ENCODE measurements at places on chromosomes 1 and 21.
A peak's percentile ranks its signal among the peaks of the same experiment; 100 is the strongest.

- peak; percentile 87 for DNase-seq
These were observed at the start of gene SYDE2 for GRCh38 chr1:85200463-85201339. SYDE2 (minus strand) TSS chr1:85201016; CDS start chr1:85200996, 20 bp downstream.

GRCh38 chr1:189658381-189658780 is 819.3 kb downstream of the BRINP3 start:
- no peak for DNase-seq

DNA sequence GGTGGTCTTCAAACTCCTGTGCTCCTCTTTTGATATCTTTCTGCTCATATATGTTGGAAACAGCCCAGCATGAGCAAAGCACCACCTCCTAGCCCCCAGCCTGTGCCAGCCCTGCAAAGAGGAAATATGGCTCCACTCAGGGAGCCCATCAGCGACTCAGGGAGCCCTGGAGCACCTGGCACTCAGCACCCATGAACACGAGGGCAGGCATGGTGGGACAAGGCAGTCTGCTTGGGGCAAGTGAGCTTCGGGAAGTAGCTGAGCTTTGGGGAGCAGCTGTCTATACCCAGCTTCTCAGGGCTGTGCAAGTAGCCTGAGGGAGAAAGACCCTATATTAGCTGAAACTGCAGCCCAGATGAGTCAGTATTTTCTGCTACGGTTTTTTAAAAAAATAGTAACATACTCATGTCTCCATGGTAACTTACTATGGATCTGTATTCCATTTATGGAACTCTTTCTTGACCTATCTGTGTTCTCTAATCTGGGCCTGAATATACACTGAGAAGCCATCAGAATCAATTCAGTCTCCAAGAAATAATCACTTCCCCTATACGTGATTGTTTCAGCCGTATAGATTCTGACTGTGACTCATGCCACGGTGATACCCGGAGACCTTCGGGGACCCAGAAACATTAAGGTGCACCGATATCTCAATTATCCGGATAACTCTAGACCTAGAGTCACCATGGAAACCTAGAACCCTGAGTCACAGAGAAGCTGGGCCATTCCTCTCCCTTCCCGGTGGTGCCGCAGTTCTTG is 1.5 kb upstream of the ETS2 start:
- DNase-seq: peak; percentile 9

DNA sequence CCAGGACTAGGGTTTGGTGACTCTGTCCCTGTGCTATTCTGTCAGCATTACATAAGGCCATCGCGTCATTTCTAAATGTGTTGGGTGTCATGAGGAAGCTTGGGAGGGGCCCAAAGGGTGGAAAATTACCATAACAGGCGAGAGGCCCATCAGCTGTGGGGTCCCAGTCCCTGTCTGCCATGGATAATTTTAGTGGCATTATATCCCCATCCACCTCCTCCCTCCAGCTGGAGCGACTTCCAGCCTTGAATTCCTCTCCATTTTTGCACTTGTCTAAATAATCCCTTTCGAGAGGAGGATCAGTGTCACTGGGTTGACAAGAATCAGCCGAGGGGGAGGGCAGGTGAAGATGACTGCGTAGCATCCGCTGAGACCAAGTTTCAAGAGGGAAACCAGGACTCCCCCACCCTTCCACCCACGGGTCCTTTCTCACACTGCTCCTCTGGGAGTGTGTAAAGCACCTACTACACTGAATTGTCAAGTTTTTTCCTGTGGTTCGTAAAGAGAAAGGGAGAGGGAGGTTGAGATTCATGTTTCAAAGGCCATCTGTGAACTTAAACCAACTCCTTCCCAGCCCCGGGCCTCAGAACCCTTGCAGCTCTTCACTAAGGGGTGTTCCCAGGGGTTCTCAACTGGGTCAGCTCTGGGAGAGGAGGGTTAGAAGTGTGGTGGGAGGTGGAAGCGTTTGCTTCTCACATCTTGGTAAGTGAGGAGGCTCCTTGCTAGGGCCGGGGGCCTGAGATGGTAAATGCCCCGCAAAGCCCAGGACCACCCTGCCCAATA is 29.2 kb downstream of the VASH2 start:
- no peak for DNase-seq

- no peak for DNase-seq
These were observed 30.2 kb upstream of the AJAP1 start for GRCh38 chr1:4624141-4624715.

GRCh38 chr1:226661271-226661670 is 77.8 kb downstream of the ITPKB start:
- no peak for DNase-seq

DNA sequence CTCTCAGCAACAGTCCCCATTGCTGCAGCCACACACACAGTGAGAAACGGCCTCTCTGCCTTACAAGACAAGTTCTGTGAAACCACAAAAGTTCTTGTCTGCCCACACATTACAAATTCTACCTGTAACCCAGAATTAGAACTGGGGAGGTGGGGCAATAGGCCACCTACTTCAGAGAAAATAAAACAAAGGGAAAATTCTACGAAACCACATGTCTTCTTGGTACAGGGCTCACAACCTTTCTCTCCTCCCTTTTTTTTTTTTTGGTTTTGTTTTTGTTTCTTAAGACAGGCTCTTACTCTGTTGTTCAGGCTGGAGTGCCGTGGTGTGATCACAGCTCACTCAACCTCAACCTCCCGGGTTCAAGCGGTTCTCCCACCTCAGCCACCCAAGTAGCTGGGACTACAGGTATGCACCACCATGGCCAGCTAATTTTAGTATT is 30.2 kb downstream of the LPAR3 start:
- peak; percentile 79 for DNase-seq

GRCh38 chr1:159370855-159371254 is 61.1 kb upstream of the OR10J4 start:
- no peak for DNase-seq

DNA sequence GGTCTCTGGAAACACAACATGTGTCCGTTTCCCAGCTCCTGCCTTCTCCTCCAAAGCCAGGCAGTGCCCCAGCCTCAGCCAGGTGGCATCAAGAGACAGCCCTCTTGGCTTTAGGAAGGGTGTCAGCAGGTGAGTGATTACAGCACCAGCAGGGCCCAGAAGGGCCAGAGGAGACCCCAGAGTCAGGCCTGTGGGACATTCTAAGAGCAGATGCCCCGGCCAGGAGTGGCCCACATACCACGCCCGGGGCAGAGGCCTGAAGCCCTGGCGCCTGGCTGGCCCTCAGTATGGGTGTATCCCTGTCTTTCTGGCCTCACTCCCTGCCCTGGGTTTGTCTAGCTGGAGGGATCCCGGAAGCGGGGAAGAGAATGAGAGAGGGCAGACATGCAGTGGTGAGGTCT is 109.2 kb downstream of the CASZ1 start:
- no peak for DNase-seq

- DNase-seq: no peak
These were observed 22.3 kb upstream of the PTGFR start for GRCh38 chr1:78468521-78468920.

DNA sequence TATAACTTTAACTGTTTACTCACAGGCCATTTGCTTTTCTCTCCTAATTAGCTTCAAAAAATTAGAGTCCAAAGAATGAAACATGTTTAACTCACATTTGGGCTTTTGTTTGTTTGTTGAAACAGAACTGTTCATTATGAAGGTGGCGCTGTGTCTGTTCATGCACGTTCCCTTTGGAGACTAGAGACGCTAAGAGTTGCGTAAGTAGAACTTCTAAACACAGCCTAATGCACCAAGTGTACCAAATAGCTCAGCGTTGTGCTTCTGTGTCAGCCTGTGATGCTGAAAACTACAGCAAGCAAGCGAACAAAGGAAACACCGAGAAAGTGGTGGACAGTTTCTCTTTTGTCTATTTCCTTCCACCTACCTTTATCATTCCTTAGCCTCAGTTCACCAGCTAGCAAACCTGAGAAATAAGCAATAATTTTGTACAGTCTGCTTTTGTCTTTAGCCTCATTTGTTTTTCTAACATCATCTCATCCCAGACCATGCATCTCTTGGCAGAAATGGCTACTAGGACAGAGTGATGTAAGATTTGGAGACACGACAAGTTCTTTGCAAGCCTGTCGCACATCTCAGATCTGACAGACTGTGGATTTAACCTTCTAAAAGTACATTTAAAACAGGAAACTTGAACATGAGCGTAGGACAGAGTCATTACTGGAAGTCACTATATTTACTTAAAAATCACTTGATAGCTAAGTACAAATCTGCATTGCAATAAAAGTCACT is 375.1 kb downstream of the RYR2 start:
- no peak for DNase-seq

- no peak for DNase-seq
These were observed 11.8 kb upstream of the ARHGEF2 start for GRCh38 chr1:155990005-155990739.

- DNase-seq: no peak
These were observed 14.2 kb downstream of the RAP1A start for GRCh38 chr1:111633736-111634247.

DNA sequence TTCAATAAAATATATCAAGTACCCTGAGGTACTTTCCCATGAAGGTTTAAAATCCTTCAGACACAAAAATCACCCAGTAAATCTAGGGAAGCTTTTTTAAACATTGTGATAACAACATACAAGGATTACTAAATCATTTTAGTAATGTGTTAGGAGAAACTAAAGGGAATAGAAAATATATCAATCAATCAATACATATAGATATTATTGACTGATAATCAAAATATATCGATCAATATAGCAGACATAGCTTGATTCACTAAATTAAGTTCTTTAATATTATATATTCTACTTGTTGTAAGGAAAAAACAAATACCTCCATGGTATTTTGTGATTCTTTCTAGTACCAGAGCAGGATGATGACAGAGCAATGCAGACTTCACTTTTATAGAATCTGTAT is 35.2 kb downstream of the MAP3K21 start:
- no peak for DNase-seq

- no peak for DNase-seq
These were observed 8.9 kb upstream of the PCBP3 start for GRCh38 chr21:45634511-45635183.

- DNase-seq: no peak
These were observed 380.5 kb upstream of the VAMP3 start for GRCh38 chr1:7390604-7391000.

- no peak for DNase-seq
These were observed 25.7 kb upstream of the BACE2 start for GRCh38 chr21:41142051-41142795.

DNA sequence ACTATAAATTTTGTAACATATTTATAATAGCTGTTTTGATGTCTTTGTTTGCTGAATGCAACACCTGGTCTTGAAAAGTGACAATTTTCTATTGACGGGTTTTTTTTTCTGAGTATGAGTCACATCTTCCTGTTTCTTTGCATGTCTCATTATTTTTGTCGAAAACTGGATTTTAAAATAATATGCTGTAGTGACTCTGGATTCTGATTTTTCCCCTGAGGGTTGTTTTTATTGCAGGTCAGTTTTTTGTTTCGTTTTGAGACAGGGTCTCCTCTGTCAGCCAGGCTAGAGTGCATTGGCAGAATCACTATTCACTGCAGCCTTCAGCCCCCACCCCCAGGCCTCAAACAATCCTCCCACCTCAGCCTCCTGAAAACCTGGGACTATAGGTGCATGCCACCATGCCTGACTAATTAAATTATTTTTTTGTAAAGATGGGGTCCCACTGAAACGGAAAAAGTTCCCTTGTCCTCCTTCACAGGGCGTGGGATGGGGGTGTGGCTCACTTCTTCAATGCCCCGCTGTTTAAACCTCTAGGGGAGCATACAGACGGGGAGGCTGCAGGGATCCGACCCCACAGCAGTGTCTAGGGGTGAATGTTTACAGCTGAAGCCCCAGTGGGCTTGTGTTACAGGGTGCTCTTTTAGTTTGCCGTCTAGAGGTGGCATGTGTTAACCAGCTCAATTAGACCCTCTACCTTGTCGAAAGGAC is 11.3 kb upstream of the PPIE start:
- DNase-seq: no peak

DNA sequence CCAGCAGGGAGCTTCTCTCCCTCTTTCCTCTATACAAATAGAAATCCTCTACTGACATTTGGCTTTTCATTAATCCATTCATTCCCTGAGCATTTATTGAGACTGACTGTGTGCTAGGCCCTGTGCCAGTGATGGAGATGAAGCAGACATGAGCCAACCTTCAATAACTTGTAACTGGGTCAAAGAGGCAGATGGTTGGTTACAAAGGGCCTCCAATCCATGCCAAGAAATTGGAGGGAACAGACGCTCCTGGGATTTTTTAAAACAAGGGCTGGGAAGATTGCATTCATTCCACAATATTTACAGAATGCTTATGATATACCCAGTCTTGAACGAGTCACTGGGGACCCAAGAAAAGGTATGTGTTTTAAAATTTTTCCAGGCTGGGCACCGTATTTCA is 6.2 kb downstream of the HPCAL4 start:
- no peak for DNase-seq

- DNase-seq: no peak
These were observed 333.0 kb upstream of the KAZN start for GRCh38 chr1:14265495-14265894.

- no peak for DNase-seq
These were observed 29.4 kb downstream of the CLDN14 start for GRCh38 chr21:36450511-36450910.

DNA sequence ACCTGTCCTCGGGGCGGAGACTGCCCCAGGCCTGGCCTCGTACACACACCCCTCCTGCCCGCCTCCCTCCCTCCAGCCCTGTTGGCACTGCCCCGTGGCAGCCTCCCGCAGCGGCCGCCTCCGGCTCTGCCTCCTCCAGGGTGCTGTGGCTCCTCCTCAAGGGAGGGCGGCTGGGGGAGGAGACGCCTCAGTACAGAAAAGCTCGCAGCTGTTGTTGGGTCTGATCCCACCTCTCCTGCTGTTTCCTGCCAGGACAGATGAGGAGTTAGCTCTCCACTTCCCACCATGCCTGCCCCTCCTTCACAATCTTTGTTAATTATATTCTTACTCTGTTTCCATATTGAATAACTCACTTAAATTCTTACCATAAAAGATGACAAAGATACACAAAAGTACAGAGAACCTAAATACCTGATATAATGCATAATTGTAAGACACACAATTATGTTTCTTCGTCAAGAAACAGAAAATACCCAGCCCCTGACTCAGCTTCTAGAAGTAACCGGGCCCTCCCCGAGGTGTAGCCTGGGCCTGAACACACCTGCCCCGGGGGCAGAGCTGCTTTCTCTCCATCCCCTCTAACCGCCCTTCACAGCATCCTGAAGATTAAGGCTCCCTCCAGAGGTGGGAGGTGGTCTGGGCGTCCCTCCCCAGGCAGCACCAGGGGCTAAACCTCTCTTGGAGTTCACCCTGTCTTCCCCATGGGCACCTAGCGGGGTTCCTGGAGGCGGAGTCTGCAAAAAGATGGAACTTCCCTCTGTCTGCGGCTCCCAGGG is 30.6 kb upstream of the COL6A1 start:
- DNase-seq: no peak

DNA sequence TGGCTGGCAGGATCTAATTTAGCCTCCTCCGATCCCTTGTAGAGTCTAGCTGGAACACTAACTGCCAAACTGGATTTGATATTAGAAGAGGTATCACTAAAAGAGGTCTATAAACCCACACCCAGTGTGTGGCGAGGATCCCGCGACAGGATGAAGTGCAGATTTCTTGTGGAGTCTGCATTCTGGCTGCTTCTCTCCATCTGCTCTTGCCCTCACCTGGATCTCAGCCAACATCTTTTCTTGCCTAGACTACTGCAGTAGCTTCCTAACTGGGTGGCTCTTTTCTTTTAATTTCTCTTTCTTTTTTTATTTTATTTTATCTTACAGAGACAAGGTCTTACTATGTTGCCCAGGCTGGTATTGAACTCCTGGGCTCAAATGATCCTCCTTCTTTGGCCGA is 48.9 kb upstream of the CAPZB start:
- DNase-seq: no peak

GRCh38 chr1:39205781-39206464 is 1.4 kb downstream of the MACF1 start:
- DNase-seq: peak; percentile 23

- no peak for DNase-seq
These were observed at the start of gene LRRN2 for GRCh38 chr1:204685236-204686006. LRRN2 (minus strand) TSS chr1:204685738; CDS start chr1:204619992, 65,746 bp downstream.

- DNase-seq: no peak
These were observed 3.1 kb downstream of the KIFAP3 start for GRCh38 chr1:170071378-170071777.
